T-helper 2 cell (primary cell): ENCODE measurements at places on chromosomes 4 and X.

DNA sequence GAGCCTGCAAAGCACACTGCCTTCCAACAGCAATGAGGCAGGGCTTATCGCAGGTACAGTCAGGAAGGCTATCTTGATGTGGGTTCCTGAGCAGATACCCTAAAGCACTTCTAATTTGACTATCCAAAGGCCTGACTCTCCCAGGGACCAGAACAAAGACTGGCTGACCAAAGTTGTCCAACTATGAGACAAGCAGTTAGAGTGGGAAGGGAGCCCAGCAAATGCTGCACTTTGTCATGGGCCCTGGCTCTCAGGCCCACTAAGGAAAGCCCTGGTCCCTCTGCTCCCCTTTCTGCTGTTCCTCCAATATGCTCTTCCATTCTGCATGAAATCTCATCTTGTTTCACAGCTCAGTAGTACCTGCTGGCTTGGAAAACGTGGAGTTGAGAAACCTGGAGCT lies 391.0 kb downstream of the RAB28 start:
- DNase-seq = no peak

GRCh38 chr4:1842993-1843448 lies 12.9 kb downstream of the LETM1 start:
- no peak for DNase-seq

DNA sequence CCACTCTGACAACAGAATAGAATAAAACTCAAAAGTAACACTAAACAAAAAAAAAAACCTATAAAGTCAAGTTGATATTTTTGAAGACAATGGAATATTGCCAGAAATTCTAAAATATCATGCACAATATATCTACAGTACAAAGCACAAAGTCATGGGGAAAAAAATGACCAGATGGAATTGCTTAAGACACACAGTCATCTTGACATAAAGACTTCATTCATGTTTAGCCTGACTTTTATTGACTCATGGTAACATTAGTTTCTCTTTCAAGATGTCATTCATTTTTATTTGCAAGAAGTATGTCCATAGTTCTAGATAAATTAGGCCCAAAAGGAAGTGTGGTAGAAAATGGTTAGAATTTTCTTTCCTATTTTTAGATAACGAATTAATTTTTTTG lies 259.1 kb downstream of the CAMK2D start:
- no peak for DNase-seq

DNA sequence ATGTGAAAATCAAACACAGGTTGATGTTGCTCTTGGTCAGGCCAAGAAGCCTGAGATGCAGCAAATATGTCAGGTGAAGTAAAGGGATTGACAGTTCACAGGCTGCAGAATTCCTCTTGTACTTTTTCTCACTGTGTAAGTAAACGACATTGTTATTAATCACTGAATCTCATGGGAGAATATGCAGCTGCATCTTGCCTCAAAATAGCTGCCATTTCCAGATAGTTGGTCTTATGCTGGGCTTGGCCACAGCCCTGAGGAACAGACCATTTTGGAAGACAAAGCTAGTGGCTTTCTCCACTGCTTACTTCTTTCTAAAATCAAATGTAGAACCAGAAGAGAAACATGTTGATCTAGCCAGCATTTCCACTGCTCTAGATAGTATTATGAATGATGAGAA lies 403.4 kb upstream of the NR3C2 start:
- DNase-seq = no peak

DNA sequence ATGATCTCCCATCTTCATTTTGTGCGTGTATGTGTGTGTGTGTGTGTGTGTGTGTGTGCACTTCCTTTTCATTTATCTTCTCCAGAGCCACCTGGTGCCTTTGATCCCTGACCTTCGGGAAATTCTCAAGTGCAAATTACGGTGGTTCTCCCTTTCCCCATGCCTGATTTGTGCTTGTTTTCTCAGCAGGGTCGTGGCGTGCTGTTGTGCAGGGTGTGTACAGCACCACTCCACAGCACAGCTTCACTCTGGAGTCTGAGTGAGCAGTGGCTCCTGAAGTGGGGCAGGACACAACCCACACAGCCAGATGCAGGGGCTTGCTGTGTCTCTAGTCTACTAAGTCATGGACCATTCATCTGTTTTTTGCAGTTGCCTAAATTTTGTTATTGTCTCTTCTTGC lies 114.2 kb upstream of the TBC1D9 start:
- no peak for DNase-seq

DNA sequence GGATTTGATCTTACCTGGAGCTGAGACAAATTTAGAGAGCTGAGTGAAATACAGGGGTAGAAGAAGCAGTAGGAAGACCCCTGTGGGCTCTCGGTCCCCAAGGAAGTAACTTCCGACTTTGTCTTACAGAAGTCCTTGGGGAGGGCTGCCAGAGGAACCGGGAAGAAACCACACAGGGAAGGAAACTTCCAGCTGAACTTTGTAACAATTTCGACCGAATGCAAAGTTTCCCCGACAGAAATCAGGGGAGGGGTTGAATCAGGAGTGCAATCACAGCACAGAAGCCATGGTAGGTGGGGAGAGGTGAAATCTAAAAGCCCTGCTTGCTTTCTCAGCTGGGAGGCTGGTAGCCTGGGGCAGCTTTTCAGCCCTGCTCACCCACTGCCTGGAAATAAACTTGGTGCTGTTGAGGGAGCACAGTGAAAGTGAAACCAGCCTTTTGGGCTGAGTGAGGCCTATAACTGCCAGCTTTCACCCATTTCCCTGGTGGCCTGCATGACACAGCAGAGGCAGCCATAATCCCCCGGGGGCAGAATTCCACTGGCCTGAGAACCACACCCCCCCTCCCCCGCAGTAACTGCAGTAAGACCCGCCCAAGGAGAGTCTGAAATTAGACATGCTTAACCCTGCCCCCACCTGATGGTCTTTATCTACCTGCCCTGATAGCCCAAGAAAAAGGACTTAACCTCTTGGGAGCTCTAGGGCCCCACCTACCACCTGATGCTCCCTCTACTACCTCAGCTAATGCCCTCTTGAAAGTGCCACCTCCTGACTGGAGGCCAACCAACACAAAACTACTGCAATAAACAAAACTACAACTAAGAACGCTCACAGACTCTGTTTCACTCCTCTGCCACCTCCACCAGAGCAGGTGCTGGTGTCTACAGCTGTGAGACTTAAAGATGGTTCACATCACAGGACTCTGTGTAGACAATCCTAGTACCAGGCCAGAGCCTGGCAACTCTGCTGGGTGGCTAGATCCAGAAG lies 248.2 kb downstream of the PARM1 start:
- no peak for DNase-seq
